ENCODE measurements at places on chromosomes 16 and 17. TPM values are rescaled to one million over a fixed set of nuclear protein-coding genes. Genes with fewer than 3 reads are reported as not detected.

- DNase-seq: no peak
These were observed 15.9 kb downstream of the EPOP start for GRCh38 chr17:38658741-38659345.

GRCh38 chr17:78529871-78530670, 47.1 kb downstream of the DNAH17 start:
- no peak for DNase-seq

DNA sequence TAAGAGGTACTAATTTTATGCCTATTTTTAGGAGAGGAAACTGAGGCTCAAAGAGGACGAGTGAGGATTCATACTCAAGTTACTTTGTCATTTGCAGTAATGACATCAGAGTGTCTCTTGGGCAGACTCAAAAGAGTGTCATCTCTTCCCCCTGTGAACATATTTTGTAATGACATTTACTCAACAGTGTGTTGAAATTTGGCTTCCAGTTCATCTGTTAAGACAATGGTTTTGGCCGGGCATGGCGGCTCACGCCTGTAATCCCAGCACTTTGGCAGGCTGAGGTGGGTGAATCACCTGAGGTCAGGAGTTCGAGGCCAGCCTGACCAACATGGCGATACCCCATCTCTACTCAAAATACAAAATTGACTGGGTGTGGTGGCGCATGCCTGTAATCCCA, 28.9 kb downstream of the WFDC1 start:
- DNase-seq: no peak

- DNase-seq: no peak
These were observed 27.3 kb downstream of the GRIN2C start for GRCh38 chr17:74832421-74832820.

DNA sequence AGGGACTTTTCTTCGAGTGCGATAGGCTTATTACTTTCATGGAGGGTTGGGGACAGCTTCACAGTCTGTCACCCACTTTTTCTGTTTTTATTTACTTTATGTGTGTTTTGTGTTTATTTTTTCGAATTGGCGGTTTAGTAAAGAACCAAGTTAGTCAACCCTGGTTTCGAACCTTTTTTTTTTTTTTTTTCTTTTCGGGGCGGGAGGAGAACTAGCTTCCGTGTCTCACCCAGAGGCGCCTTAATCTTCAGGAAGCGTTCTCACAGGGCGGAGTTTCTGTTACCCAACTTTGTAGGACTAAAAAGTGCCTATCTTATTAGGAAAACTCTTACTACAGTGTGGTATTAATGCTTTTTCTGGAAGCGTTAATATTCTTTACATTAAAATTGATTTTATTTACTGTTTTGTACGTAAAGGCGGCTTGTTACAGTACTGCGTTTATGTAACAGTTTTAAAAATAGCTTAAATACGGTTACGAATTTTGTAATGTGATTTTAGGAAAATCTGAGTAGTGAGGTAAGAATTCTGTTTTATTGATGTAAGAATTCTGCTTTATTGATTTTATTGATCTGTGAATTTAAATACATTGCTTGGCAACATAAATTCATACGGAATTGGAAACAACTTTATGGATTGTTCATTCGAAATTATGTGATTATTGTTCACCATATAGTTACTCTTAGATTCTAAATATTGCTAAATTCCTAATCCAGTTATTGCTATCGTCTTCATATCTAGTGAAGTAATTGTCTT, 885 bp downstream of the ZNF207 start:
- peak; percentile 72 for DNase-seq

GRCh38 chr17:58970609-58971450, 135.8 kb downstream of the TRIM37 start:
- no peak for DNase-seq

- DNase-seq: no peak
These were observed 2.1 kb upstream of the IRX5 start for GRCh38 chr16:54928411-54929089.

GRCh38 chr16:29857133-29857760, 5.8 kb downstream of the CDIPT start:
- no peak for DNase-seq

- DNase-seq: no peak
These were observed 24.8 kb downstream of the SEC14L1 start for GRCh38 chr17:77165577-77165976.

DNA sequence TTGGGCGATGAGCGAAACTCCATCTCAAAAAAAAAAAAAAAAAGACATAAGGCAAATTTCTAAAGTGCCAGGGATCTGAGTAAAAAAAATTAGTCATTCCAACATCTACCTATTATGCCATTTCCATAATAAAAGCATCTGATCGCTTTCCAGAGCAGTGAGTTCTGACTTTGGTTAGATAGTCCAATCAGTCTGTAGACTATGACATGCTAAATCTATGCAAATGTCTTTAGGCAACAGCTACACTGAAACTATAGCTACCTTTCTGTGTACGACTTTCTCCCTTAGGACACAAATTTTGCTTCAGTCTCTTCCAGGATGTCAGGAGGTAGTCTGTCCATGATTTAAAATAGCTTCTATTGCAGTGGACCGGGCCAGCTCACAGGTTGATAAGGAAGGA, 58.9 kb upstream of the ARHGAP44 start:
- no peak for DNase-seq

DNA sequence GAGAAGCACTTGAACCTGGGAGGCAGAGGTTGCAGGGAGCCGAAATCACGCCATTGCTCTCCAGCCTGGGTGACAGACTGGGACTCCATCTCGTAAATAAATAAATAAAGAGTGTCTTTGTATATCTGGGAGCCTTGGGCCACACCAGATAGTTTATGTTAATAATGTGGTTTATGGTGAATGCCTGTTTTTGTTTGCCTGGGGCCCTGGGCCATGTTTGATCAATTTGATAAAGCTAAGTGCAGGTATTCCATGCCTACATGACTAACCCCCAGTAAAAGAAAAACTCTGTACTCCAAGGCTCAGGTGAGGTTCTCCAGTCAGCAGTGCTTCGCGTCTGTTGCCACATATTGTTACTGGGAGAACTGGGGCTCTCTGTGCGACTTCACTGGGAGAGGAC, 15.1 kb downstream of the SCIMP start:
- DNase-seq: no peak

DNA sequence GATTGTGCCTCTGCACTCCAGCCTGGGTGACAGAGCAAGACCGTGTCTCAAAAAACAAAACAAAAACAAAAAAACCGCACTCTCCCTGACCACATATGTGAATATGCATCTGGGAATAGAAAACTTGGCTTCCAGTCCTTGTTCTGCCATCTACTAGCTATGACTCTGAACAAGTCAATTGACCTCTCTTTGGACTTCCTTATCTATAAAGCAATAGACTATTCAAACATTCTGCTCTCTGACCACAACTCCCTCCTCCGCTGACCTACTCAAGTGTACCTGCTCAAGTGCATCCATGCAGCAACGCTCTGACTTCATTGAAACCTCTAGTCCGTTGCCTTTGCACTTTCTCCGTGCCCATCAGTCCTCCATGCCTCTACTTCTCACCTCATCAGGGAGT, 52.6 kb upstream of the KDM6B start:
- no peak for DNase-seq

DNA sequence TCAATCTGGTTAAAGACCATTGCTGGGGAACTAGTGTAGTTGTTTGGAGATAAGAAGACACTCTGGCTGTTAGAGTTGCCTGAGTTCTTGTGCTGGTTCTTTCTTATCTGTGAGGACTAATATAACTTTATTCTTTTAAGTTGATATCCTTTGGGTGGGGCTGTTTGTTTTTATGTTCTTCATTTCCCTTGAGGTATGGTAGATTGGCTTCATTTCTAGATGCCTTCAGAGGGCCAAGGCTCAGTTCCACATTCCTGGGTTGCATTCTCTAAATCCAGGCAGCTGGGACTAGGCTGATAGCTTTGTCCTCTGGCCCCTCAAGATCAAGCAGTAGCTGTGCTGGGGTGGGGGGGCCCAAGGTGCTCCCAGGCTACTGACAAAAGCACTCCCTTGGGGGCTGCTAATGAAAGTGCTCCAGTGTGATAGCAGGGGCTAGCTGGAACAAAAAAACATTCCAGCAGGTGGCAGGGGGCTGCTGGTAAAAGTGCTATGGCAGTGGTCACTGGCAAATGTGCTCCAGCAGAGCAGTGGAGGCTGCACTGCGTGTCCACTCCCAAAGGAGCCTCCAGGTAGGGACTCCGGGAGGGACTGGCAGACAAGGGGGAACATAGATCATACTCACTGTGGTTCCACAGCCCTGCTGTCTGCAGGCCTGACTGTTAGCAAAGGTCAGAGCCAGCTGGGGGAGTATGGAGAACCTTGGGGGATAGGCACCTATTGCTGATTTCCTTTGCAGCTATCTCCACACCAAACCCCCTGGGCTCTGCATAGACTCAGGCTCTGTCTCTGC, 45.9 kb upstream of the KCNJ16 start:
- no peak for DNase-seq

- DNase-seq: no peak
These were observed 2.5 kb upstream of the CDYL2 start for GRCh38 chr16:80806927-80807340.

- DNase-seq: no peak
These were observed 24.0 kb downstream of the TNRC6A start for GRCh38 chr16:24753437-24753836.

- DNase-seq: no peak
These were observed 225.5 kb downstream of the LGALS9B start for GRCh38 chr17:20241855-20242254.

GRCh38 chr16:85847681-85848601, 48.4 kb downstream of the COX4I1 start:
- DNase-seq: no peak

GRCh38 chr16:66295213-66295612, 71.3 kb upstream of the CDH5 start:
- DNase-seq: no peak

- DNase-seq: no peak
These were observed 3.3 kb downstream of the ALOX12B start for GRCh38 chr17:8084250-8084649.

DNA sequence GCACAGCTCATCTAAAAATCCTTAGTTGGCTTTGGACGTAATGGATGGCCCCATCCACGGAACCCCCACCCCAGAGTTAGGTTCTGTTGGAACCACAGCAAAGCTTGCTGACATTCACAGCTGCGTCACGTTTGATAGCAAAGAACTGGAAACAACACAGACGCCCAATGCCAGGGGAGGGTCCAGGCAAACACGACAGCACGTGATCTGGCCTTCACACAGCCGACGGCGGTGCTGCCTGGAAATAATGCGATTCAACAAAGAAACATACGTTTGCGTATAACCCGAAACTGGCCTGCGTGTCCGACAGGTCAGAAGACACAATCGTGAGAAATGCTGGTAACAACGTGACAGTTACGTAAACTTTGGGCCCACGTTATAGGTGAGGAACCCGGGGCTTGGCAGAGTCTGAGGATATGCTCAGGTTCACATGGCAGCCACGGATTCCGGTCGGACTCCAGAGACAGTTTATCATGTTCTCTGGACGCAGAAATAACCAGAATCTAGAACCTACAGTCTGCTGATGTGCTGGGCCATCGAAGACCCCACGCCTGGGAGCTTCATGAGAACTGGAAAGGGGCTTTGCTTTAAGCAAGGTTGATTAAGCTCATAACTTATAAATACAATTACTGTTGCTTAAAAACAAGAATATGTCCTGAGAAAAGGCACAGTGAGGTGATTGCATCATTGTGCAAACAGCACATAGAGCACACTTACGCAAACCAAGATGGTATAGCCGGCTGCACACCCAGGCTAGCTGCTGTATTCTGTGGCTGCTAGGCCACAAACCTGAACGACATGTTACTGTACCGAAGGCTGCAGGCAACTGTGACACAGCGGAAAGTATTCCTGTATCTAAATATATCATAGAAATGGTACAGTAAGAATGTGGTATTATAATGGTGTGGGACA, 70.4 kb downstream of the RPH3AL start:
- DNase-seq: peak; percentile 44

- DNase-seq: no peak
These were observed 5.5 kb downstream of the TBX2 start for GRCh38 chr17:61404913-61405685.

DNA sequence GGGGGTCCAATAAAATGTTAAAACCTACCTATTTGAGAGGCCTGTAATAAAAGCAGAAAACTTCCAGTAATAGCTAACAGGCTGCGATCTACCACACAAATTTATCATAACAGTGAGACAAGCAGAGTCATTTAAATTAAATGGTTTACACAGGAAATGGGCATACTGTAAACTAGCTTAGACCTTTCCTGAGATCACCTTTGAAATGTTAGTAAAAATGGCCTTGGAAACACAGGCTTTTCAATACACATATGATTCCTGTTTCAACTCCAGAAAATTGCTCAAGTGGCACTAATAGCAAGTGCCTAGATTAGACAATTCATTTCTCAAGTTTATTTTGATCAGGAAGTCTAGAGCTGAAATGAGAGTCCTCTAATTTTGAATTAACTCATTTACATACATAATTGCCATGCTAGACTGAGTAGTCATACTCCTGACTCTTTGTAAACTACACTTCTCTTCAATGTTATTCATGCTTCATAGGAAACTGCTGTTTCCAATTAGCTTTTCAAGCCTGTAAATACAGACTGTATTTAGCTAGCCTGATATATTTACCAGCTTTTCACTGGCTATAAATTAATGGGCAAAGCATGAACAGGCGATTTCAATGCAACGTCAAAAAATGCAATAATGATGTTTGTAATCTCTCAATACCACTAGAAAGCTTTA, 43.3 kb downstream of the PARN start:
- no peak for DNase-seq

DNA sequence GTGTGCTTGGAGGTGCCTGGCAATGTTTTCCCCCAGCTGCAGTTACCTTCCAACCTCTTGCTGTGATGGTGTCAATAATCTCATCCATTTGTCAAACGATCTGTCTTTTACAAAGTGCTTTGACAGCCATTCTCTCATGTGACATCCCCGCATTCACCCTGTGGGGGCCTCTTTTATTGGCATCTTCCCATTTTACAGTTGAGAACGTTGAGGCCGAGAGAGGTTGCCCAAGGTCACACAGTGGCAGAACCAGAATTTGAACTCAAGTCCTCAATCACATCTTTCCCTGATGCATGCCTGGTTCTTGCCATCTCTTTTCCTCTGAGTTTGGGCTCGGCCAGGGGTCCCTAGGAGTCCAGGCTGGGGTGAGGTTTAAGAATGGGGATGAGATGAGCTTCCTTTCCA, 1.5 kb downstream of the TAOK2 start:
- DNase-seq: no peak

DNA sequence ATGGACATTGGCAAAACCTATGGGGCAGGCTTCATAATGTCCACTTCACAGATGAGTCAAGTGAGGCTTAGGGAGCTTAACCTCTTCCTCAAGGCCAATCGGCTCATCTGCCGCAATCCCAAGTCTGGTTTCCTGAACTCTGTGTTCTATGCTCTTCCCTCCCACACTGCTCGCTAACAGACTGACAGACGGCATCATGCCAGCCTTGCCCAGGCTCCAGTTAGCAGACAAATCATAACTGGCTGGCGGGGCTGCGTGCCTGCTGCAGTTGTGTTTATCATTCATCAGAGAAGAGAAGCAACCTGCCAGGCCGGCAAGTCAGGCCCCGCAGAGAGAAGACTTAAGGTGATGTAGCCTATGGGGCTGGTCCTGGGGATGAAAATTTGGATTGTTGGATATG, 216.2 kb upstream of the ASIC2 start:
- DNase-seq: no peak

The RHBDL1 gene
- 1.1 TPM for total RNA-seq

The GUCY2D gene
- not detected for total RNA-seq

The PYDC1 gene
- not detected for total RNA-seq

The STARD3 gene
- 87.6 TPM for total RNA-seq

The KRT25 gene
- total RNA-seq: not detected

The ARHGAP44 gene
- total RNA-seq: 19.3 TPM

The DNAAF1 gene
- not detected for total RNA-seq

The RAI1 gene
- total RNA-seq: 24.7 TPM

The RNF112 gene
- 0.53 TPM for total RNA-seq

The CCL3 gene
- total RNA-seq: not detected

The ABCC3 gene
- total RNA-seq: 30.2 TPM

The FLYWCH1 gene
- 74.3 TPM for total RNA-seq

The KRT24 gene
- not detected for total RNA-seq
